ENCODE measurements at places on chromosomes 5 and 9.
A peak's percentile ranks its signal among the peaks of the same experiment; 100 is the strongest.

GRCh38 chr5:39946356-39947045 lies 521.7 kb upstream of the DAB2 start:
- no peak for DNase-seq

DNA sequence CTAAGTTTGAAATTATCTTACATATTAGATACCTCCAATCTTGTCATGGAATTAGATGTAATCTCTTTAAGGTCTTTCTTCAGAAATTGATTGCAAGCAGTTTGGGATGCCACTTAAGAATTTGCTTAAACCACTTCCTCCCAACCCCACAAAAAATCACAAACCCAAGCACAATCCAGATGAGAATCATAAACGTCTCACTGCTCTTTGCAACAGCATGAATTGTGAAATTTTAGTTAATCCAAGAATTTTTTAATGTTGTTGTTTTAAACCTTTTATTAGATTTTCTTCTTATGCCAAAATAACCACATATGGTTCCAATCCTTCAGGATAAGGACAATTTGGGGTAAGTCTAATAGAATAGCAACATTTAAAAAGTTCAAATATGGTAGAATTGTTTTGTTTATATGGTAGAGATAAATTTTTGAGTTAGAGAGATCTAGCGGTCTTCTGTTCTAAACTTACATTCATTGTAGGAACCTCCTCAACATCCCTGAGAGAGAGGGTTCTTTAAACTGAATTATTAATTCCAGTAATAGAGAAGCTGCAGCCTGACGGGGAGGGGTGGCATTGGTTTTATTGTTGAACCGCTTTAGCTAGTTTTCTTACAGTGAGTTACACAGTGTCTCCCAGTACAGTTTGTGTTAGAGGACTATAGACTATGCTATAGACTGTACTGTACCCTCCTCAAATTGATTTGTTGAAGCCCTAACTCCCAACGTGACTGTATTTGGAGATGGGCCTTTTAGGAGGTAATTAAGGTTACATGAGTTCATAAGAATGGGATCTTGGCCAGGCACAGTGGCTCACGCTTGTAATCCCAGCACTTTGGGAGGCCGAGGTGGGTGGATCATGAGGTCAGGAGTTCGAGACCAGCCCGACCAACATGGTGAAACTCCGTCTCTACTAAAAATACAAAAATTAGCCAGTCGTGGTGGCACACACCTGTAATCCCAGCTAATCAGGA lies 24.8 kb upstream of the IL6ST start:
- DNase-seq: no peak

- DNase-seq: no peak
These were observed 122.7 kb downstream of the ST8SIA4 start for GRCh38 chr5:100780376-100780870.

- no peak for DNase-seq
These were observed 18.6 kb upstream of the NKD2 start for GRCh38 chr5:989961-990530.

- no peak for DNase-seq
These were observed 28.7 kb downstream of the PNPLA7 start for GRCh38 chr9:137521405-137521985.

DNA sequence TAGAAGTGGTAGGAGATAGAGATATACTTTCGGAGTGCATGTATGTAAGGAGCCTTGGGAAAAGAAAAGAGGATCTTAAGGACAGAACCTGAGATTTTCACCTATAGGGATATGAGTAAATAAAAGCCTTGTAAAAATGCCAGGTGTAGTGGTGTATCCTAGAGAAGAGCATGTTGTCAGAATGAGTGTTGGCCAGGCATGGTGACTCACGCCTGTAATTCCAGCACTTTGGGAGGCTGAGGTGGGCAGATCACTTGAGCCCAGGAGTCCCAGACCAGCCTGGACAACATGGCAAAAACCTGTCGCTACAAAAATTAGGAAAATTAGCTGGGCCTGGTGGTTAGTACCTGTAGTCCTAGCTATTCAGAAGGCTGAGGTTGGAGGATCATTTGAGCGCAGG lies 76.0 kb downstream of the IPO11 start:
- no peak for DNase-seq

- DNase-seq: no peak
These were observed 15.8 kb downstream of the CLPTM1L start for GRCh38 chr5:1329111-1329579.

- DNase-seq: no peak
These were observed 109.5 kb downstream of the SMIM23 start for GRCh38 chr5:171895081-171895480.

- DNase-seq: no peak
These were observed 130.0 kb upstream of the NR3C1 start for GRCh38 chr5:143533475-143533874.

GRCh38 chr9:135130207-135130976 lies 42.9 kb downstream of the OLFM1 start:
- DNase-seq: no peak

GRCh38 chr9:30058463-30058862 lies 2326.0 kb upstream of the ACO1 start:
- no peak for DNase-seq

GRCh38 chr5:14728459-14728938 lies 64.0 kb downstream of the OTULIN start:
- DNase-seq: peak; percentile 90

DNA sequence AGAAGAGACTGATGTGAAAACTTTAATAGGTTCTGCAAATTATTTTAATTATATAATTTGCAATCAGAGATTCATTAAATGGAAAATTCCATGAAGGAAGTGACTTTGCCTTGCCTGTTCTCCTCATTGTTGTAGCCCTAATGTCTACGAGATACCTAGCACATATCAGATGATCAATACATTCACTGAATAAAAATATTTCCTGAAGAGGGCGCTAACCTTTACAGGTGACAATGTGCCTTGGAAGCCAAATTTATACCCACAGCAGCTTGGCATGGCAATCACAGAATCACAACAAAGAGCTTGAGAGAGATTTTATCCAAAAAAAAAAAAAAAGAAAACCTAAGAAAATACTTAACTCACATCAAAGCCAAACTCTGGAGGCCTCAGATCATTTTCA lies 17.4 kb downstream of the HAUS6 start:
- no peak for DNase-seq

DNA sequence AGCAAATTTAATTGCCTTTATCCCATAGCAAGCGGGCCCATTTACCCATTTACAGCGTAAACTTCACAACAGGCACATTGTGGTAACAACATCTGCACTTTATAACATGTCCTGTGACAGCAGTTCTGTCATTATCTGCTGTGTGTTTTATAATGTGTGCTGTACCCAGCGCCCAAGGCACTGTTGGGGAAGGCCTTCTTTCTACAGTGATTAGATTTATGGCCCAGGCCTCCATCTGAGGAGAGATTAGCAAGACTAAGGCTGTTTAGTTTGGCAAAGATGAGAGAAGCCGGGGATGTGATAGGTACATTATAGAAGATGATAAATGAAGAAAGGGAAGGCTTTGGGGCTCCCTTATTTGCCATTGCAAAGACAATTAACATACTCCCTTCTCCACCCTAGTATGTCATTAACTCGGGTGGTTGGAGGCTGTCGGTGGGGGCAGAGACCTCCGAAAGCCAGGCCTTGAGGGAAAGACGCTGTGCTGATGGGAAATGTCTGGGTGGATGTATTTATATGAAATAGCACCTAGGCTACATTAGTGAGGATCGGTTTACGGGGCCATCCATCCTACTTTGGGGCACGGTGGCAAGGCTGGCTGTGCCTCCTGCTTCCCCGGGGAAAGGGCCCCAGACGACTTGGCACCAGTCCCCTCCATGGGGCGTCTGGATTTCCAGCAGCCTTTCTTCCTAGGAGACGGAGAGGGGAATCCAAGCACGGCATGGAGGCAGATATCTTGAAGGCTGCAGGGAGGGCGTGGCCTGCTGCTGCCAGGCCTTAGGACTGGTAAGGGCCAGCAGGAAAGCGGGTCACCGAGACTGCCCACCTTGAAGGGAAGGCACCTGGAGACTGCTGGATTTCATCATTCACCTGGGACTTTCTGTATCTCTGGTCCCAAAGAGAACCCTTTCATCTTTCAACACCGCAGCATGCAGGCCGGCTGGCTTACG lies 64.3 kb upstream of the PTCH1 start:
- no peak for DNase-seq

GRCh38 chr5:158911693-158912363 lies 187.9 kb downstream of the EBF1 start:
- DNase-seq: no peak

DNA sequence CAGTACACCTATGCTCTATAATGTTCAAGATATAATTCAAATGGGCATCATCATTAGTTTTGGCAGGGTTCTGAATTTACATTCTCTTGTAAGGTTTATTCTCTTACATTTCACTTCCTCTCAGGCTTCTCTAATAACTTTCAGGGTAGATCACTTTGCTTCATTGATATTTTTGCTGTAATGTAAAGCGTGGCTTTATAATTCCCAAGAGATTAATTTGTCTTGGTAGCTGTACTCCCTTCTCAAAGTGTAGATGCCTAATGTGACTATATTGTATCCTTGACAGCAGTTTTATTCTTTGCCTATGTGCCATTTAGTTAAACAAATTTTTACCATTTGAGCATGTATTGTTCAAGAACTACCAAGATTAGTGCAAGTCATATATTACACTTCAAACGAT lies 889.1 kb downstream of the TAF11L14 start:
- no peak for DNase-seq

DNA sequence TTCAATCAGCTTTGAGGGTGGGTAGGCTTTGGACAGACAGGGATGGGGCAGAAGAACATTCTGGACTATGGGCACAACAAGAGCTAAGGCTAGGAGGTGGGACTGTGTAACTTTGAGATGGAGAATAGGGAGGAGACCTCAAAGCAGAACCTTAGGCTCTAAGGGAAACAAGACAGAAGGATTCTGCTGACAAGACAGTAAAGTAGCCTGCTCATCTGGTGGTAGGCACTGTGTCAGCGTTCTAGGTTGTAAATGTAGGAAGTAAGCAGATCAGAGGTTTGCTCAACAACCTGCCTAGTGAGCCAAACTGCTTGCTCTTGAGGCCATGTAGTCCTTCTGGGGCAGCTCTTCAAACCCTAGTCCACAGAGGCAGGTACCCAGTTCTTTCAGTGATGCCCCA lies 15.0 kb upstream of the IL12B start:
- DNase-seq: no peak

GRCh38 chr5:161709239-161709638 lies 23.7 kb downstream of the GABRA6 start:
- no peak for DNase-seq

DNA sequence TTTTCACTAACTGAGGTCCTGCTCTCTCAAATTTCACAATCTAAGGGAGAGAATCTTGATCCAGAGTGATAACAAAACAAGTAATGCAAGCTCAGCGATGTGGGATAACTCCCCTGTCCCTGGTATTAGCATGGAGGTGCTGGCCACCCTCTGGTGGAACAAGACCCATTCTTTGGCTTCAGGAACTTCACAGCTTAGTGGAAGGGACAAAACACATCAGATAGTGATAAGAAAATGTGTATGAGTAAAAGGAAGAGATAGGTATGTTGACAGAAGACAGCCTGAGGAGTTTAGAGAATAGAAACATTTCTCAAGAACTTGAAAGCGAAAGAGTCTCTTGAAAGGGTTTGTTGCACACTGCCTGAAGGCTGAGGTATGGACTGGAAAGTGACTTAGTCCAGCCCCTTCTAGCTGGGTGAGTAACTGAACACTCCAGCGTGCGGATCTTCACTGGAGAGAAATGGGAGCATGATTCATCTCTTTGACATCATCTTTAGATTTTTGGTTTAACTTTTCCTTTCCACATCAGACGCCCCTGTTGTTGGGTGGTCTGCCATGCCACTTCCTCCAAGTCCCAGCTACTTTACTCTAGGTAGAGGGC lies 25.4 kb upstream of the ZSWIM6 start:
- DNase-seq: no peak

DNA sequence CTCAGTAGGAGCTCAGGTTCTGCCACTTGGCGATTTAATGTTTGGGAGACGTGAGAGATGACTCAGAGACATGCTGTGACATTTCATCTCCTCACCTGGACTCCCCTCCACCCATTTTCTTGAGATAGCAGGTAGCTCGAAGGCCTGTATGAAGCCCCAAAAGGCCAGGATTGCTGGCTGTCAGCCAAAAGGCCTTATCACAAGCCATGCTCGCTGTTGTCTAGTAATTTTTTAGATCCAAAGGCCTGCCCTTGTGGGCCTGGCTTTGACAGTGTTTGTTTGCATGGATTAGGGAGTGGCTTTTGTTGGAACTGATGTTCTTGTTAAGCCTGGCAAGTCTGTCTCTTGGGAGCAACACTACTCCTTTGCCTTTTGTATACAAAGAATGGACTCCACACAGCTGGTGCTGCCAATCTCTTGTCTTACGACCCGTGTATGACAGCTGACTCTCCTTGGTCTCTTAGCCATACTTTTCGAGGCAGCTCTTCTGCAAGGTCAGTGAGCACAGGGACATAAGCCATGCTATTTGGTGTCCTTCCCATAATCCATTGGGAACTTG lies 22.7 kb downstream of the CAVIN4 start:
- DNase-seq: no peak

DNA sequence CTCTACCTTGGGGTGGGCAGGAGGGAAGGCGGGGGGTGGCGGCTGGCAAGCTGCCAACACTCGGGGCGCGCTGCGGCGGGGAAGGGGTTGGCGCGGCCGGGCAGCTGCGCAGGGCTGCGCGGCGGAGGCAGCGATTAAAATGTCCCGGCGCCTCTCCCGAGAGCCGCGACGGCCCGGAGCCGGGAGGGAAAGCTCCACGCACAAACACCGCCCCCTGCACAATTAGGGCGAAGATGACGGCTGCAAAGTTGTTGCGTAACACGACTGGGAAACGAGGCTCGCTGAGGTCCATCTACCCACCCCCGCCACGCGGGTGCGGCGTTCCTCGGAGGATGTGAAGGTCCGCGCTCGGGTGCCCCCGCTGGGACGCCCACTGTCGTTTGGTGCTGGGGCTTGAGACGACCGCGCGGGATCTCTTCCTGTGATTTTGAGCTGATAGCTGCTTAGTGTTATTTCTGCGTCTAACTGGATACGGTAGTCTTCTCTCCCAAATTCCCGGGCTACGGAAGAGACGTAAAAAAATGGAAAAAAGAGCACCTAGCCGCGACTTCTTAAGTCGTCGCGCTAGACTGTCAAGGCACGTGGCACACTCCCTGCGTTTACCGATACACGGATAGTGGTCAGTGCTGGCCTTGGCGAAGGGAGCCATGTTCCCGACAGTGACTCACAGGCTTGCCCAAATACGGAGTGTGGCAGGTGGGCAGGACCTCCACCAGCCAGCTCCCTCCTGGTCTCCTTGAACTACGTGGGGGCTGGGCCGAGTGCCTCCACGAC lies 958 bp upstream of the NFIL3 start:
- DNase-seq: no peak

DNA sequence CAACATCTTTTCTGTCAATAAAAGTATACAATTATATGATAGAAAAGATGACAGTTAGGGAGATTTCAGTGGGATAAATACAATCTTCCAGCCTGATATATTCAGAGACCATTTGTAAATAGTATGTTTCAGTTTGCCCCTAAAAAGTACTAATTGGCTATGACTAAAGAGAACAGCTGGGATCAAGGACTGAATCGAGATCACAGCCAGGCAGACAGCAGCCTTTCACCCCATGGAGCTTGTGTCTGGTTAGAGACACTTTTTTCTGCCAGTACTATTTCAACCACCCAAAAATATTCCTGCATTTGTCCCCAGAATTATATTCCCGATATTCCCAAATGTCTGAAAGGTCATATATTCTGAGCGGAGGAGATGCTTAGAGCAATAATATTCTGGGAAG lies 577.3 kb upstream of the TLE4 start:
- DNase-seq: no peak

GRCh38 chr9:85702191-85702590 lies 39.6 kb downstream of the AGTPBP1 start:
- DNase-seq: no peak
